ENCODE measurements at places on chromosomes 12 and 14. TPM values are rescaled to one million over a fixed set of nuclear protein-coding genes. Genes with fewer than 3 reads are reported as not detected.

DNA sequence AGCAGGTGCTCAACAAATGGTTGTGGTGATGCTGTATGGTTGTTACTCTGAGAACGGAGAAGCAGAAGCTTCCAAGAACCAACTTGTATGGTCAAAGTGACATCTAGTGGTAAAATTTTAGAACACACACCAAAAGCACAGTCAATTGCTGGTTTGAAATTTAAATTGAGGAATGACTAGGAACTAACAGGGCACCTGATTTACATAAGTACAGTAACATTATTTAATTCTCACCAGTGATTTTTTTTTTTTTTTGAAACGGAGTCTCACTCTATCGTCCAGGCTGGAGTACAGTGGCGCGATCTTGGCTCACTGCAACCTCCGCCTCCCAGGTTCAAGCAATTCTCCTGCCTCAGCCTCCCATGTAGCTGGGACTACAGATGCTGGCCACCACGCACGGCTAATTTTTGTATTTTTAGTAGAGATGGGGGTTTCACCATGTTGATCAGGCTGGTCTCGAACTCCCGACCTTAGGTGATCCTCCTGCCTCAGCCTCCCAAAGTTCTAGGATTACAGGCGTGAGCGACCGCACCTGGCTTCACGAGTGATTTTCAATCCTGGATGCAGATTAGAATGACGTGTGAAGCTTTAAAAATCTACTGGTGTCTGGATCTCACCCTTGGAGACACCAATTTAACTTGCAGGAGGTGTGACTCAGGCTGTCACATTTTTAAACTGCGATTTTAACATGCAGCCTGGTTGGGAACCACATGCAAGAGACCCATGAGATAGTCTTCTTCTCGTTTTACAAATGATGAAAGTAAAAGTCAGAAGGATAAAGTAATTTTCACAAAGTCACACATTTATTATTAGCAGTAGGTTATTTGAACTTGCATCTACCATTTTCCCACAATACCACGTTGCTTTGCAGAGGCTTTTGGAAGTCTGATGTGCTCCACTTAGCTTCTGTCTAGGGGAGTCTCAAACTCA is 14.1 kb upstream of the NUMB start:
- no peak for DNase-seq
- H3K36me3 ChIP-seq, result no peaks in the 10 kb centered on the region
- H3K27me3 ChIP-seq, result no peaks in the 10 kb centered on the region
- peaks cover 22% of the 10 kb centered on the region for H3K4me1 ChIP-seq

DNA sequence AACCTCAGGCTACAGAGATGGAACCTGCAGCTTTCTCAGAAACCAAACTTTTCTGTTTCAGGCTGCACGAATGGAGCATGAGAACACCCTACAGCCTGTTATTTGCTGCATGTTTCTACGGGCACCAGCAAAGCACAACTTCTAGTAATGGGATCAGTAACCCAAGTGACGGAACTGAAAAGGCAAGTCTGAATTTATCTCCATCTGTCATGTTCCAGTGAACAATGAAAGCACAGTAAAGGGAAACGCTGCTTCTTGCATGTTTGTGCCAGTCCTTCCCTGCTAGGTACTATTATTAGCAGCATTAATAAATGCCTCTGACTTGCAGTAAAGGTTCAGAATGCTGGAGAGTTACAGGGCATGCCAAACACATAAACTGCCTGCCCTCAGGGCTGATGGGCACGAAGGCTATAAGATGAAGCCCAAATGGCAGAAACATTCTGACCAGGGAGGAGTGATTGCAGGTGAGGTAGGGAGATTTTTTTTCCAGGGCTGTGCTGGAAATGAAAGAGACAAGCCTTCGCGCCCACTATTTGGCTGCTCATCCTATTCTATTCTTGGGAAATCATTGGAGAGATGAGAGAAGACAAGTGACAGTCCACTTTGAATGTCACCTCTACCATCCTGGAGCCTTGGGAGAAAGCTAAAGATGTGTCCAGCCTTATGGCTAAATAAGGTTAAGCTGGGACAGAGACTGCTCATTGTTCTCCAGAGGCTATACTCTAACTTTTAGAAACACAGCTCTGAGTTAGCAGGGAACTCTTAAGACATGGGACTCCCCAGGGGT is 100.4 kb upstream of the PLXNC1 start:
- no peak for DNase-seq
- peaks cover 18% of the 10 kb centered on the region for H3K4me1 ChIP-seq
- H3K27ac ChIP-seq, result no peak overlapping the region
- H3K36me3 ChIP-seq, result peaks cover 2% of the 10 kb centered on the region

GRCh38 chr14:106737021-106737420 is 1210.6 kb downstream of the TMEM121 start:
- no peaks in the 10 kb centered on the region for H3K36me3 ChIP-seq
- no peak overlapping the region for H3K27ac ChIP-seq

- no peak overlapping the region for H3K4me3 ChIP-seq
- H3K27me3 ChIP-seq, result no peaks in the 10 kb centered on the region
- no peaks in the 10 kb centered on the region for H3K36me3 ChIP-seq
These were observed 430.0 kb downstream of the ZFP36L1 start for GRCh38 chr14:68362846-68363245.

- H3K36me3 ChIP-seq, result no peaks in the 10 kb centered on the region
- H3K27me3 ChIP-seq, result peaks cover 9% of the 10 kb centered on the region
- H3K27ac ChIP-seq, result no peak overlapping the region
- H3K4me3 ChIP-seq, result no peak overlapping the region
- no peaks in the 10 kb centered on the region for H3K4me1 ChIP-seq
These were observed 166.9 kb downstream of the BRMS1L start for GRCh38 chr14:35992816-35993683.

DNA sequence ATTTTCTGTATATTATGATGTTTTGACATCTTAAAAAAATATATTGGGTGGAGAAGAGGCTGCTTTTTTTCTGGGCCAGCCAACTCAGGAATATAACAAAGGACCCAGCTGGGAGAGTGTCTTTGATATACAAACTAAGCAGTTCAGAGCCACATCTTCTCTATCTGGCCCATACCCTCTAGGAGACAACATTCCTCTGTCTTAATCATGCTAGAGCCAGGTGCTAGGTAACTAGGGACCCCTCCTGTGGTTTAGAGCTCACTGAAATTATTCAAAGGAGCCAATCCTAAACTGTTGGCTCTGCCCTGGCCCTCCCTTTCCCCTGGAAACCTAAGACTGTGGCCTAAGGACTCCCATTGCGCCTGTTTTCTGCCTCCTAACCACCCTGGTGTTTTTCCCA is 193.1 kb upstream of the DIO2 start:
- no peaks in the 10 kb centered on the region for H3K36me3 ChIP-seq
- no peak overlapping the region for H3K4me3 ChIP-seq
- no peak overlapping the region for H3K27ac ChIP-seq

- H3K27me3 ChIP-seq, result no peaks in the 10 kb centered on the region
- no peaks in the 10 kb centered on the region for H3K36me3 ChIP-seq
- no peaks in the 10 kb centered on the region for H3K4me1 ChIP-seq
- H3K27ac ChIP-seq, result no peak overlapping the region
These were observed 556.7 kb downstream of the TMEM121 start for GRCh38 chr14:106083082-106083481.

DNA sequence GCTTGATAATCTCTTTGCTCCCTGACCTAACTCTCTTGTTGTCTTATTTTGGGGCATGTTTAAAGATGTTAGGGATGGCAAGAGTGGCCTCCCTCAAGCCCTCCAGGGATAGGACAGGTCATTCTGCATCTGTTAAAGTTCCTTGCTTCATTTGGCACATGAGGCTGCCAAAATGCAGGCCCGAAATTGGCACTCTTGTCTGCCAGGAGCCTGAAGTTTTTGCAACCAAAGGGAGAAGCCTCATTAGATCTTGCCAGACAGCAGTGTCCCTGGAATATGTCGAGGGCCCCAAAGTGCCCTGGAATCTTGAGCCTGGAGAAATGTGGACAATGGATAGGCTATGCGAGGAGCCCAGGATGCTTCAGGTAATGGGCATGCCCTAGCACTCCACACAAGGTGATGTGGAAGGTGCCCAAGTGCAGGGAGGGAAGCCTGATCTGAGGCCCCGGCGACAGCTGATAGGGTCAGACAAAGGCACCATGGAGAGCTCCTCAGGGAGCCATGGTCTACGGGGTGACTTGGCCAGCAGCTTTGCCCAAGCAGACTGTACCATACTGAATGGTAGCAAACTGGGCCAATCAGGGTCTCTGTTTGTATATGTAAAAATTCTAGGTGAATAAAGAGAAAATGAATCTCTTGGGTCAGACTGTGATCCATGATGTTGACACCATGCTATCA is 173.0 kb upstream of the WSCD2 start:
- H3K36me3 ChIP-seq, result no peaks in the 10 kb centered on the region
- H3K4me1 ChIP-seq, result no peaks in the 10 kb centered on the region
- no peaks in the 10 kb centered on the region for H3K27me3 ChIP-seq
- H3K4me3 ChIP-seq, result no peak overlapping the region

- DNase-seq, result no peak
- H3K4me1 ChIP-seq, result no peaks in the 10 kb centered on the region
- H3K4me3 ChIP-seq, result no peak overlapping the region
These were observed 180.1 kb upstream of the ARID2 start for GRCh38 chr12:45549337-45549902.

DNA sequence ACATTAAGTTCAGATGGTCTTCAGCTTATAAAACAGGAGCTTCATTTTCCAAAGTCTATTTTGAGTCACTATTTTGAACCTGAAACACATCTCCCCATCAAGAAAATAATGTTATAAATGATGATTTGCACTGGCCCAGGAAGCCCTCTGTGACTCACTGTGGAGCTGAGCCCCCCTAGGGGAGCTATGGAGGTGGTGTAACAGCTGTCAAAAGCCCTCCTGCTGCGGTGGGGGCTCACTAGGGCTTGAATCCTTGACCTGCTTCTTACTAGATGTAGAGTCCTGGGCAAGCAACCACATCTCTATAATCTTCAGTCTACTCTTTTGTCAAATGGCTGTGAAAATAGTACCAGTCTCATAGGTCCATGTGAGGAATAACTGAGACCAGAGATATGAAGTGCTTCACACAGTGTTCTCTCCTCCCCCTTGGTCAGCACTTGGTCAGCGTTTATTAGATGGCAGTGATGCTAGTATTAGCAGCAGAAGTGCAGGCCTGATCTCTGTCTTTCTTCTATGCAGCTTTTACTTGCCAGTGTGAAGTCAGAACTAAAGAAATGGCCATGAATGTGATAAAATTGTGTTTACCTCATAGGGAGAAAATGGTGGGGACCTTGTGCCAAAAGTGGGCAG is 83.4 kb downstream of the RTN1 start:
- H3K4me3 ChIP-seq, result no peak overlapping the region
- peaks cover 20% of the 10 kb centered on the region for H3K27me3 ChIP-seq
- DNase-seq, result no peak
- no peaks in the 10 kb centered on the region for H3K36me3 ChIP-seq
- no peaks in the 10 kb centered on the region for H3K4me1 ChIP-seq

GRCh38 chr14:21219561-21220111 is 49.6 kb downstream of the HNRNPC start:
- no peaks in the 10 kb centered on the region for H3K27me3 ChIP-seq
- H3K36me3 ChIP-seq, result peaks cover 57% of the 10 kb centered on the region
- DNase-seq, result no peak
- peaks cover 52% of the 10 kb centered on the region for H3K4me1 ChIP-seq
- H3K4me3 ChIP-seq, result no peak overlapping the region
- peak overlapping the region; percentile 11 for H3K27ac ChIP-seq

DNA sequence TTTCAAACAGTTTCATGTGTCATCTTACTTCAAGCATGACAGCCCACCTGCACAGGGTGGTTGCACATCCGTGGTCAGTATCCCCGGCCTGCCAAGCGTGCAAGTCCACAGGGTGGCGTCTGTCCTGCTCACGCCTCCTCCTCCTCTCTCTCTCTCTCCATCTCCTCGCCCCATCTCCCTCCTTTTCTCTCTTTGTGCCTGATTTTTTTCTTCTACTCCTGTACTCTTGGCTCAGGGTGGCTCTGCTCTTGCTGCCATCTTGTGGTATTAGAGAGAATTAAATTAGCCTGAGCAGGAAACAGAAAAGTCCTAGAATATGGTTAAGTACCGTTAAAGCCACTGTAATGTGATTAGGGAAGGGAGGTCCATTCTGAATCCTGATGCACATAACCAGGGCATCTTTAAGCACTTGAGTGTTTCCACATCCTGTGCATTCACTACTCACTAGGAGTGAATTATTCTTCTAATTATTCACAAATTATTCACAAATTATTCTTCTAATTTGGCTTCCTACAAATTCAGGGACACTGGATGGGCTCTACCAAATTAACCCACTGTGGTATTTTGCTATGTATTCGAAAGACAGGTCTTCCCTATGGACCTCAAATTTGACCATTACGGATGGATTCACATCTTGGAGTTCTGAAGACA is 25.5 kb upstream of the DTX1 start:
- no peak for DNase-seq
- H3K4me3 ChIP-seq, result no peak overlapping the region
- H3K4me1 ChIP-seq, result peaks cover 2% of the 10 kb centered on the region
- H3K36me3 ChIP-seq, result no peaks in the 10 kb centered on the region
- peaks cover 16% of the 10 kb centered on the region for H3K27me3 ChIP-seq
- no peak overlapping the region for H3K27ac ChIP-seq

ACRBP gene
- total RNA-seq, result 0.73 TPM

MGST1 gene
- total RNA-seq, result 17.8 TPM

PLD4 gene
- 0.18 TPM for total RNA-seq

APOF gene
- not detected for total RNA-seq

LUM gene
- 481 TPM for total RNA-seq
